A172 (cell line): ENCODE measurements at places on chromosomes 1 and 21. TPM values are rescaled to one million over a fixed set of nuclear protein-coding genes. Genes with fewer than 3 reads are reported as not detected.

GRCh38 chr1:63634471-63634870 is 41.3 kb downstream of the PGM1 start:
- DNase-seq, result no peak

DNA sequence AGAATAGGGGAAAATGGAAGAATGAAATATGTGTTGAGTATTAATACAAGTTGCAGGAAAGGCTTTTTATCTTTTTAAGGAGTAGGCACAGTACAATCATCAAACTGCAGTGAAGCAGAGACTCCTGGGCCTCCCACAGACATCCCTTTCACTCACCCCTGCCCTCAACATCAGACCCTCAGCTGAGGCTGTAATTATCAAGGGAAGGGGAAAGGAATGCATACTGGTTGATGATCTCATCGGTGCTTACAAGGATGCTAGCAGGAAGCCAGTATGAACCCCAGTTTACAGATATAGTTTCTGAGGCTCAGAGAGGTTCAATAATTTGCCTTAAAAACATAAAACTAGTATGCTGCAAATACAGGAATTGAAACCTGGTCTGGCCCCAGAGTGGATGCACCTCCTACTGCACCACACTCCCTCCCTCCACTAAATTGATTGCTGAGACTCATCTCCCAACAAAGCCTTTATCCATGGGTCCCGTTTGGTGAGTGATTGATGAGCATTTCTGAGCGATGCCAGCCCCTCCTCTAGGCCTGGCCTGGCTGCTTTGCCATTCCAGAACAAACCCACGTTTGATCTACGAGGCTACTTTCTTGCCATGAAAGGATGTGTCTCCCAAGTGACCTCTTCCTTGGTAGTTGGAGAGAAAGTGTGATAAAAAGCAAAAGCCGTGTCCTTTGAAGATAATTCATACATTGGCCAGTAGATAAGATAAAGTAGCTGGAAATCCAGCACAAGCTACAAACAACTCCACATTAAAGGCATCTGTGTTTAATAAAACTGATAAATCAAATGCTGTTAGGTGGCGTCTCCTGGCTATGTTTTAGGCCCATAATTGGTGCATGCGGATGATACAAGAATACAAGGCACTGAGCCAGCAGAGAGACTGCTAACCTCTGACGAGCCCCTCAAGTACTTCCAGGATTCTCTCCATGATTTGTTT is 233.9 kb upstream of the CAMK1G start:
- peak; percentile 56 for DNase-seq

GRCh38 chr1:44681905-44682882 is 7.7 kb downstream of the ARMH1 start:
- no peak for DNase-seq

DNA sequence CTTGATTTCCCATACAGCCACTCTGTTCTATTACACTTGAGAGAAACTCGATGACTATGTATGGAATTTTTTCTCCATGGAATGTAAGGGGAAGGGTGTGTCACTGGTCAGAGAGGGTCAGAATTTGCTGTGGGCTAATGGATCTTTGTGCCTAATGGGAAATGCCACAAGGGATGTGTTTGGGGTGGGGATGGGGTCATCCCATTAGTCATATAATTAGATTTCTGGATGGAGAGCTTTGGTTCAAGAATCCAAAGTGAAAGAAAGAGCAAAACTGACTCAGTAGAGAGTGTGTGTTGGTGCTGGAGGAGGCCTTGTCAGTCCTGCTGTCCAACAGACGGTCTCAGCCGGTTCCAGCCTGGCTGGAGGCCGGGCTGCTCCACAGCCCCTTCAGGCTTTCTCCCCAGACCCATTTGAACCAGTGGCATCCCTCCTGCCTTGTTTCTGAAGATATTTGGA is 86.4 kb downstream of the LAMC2 start:
- DNase-seq, result peak; percentile 97

DNA sequence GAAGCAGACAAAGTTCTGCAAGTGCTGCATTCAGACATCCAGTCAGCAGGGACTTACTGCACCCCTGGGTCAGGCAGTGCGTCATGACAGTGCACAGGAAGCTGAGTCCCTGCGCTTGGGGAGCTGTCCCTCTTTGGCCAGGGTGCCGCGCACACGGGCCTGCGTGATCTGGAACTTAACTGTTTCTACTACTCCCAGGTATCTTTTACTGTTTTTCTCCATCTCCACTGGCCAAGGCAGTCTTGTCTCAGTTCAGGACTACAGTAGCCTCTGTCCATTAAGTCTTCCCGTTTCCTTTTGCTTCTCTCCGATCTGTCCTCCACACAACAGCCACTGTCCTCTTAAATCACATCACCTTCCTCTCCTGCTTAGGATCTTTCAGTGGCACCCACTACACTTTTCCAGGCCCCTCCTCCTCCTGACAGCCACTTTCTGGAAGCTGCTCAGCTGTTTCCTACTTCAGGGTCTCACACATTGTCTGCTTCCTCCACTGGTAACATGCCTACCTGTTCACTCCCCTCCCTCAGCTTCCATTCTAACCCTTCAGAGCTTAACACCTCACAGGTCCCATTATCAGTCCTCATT is 15.9 kb downstream of the ERRFI1 start:
- no peak for DNase-seq

GRCh38 chr1:205294175-205294917 is 27.2 kb downstream of the NUAK2 start:
- DNase-seq, result peak; percentile 100

- DNase-seq, result peak; percentile 69
Measured at GRCh38 chr1:77056525-77056924, 162.7 kb downstream of the PIGK start.

- DNase-seq, result peak; percentile 51
Measured at GRCh38 chr1:21439721-21440629, at the start of gene NBPF3. Gene NBPF3 (plus strand): TSS chr1:21440137. CDS start chr1:21445087, 4,950 bp downstream.

GRCh38 chr1:223503348-223503747 is 110.1 kb downstream of the CCDC185 start:
- DNase-seq, result no peak

GRCh38 chr1:78045926-78046778 is at the start of gene GIPC2:
Gene GIPC2 (plus strand): TSS chr1:78045966. CDS start chr1:78046095, 129 bp downstream.
- no peak for DNase-seq

GRCh38 chr21:44870748-44871495 is 2.6 kb downstream of the PTTG1IP start:
- DNase-seq, result no peak

GRCh38 chr21:46340998-46341397 is 17.0 kb downstream of the PCNT start:
- peak; percentile 35 for DNase-seq

GRCh38 chr1:220294846-220295301 is 22.6 kb upstream of the RAB3GAP2 start:
- DNase-seq, result no peak

DNA sequence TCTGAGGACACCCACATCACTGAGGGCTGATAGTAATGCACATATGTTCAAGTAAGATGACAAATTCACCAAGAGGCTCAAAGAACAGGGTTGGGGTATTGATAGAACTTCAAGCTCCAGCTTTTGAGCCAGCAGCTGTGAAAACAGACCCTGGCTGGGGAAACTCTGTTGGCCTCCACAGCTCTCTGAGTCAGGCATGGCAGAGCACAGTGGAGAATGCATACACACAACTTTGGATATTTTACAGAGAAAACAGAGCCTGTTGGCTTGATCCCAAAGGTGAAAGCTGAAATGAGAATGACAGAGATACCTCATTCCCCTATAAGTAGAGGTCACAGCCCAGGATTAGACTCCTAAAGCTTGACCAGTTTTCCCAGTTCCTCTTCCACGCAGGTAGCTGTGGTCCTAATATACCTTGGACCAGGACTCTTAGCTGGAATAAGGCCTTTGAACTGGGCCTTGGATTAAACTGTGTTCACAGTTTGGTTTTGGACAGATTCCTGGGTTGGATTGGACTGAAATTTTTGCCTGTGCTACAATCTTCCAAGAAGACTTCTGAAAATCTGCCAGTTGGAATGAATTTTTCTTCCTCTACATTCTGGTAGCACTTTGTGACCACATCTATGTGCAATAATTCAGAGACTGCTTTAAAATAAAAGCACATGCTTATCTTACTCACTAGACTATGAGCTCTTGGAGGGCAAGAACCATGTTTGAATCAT is 101.6 kb upstream of the HMGB4 start:
- DNase-seq, result no peak

- DNase-seq, result peak; percentile 80
Measured at GRCh38 chr1:156052862-156053767, 483 bp downstream of the UBQLN4 start.

GRCh38 chr1:89673251-89673650 is 40.3 kb downstream of the LRRC8C start:
- no peak for DNase-seq

DNA sequence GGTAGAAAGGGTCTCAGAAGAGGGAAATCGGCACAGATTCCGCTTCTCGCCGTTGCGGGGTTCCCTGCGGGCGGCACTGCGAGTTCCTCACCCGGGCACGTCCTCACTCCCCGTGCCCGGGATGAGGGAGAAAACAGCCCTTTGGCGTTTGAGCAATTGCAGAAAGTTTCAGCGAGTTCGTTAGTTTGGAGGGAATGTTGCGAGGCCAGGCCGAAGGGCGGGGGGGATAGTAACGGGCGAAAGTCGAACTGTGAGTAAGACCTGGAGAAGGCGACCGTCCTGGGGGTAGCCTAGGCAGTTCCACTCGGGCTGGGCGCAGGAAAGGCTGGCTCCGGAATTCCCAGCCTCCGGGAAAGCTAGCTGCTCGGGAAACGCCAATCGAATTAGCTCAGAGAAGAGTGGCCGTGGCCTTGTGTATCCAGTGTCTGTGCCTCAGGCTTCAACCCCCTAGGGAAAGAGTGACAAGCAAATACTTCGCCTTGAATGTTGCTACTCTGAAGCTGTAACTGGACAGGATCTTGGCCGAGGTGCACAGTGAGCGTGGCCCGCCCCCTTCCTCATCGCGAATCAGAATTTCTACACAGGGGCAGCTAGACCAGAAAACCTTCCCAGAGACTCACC is 787 bp downstream of the PTGFR start:
- DNase-seq, result peak; percentile 49

GRCh38 chr1:47690341-47691250 is 252.8 kb downstream of the FOXD2 start:
- no peak for DNase-seq

DNA sequence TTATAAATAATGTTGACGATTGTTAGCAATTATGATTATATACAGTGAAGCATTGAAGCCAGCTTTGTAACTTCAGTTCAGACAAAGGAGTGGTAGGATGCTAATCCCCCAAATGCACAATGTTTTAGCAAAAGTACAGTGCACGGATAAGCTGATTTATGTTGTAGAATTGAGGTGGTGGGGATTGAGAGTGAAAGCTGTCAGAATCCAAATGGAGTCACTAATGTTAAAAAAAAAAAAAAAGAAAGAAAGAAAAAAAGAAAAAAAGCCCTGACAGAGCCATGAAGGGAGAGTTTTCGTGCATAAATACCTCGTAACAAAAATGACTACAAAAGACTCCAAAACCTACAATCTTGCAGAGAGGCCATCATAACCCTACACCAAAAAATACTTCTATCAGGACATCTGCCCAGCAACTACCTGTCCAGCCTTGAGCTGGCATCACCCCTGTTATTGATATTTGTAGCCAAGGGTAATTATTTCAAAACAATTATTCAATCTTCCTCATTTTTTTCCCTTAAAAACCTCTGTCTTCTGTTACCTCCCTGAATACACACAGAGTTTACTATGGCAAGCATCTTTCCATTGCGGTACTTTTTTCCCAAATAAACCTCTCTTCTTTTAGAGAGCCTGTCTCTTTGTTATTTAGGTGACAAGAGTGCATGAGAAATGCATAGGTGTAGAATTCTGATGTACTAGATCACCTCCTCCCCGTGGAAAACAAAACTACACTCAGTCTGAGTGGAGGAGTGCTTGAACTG is 2.5 kb upstream of the TRIM67 start:
- no peak for DNase-seq

- DNase-seq, result no peak
Measured at GRCh38 chr1:225961659-225962439, 20.8 kb upstream of the LEFTY2 start.

DNA sequence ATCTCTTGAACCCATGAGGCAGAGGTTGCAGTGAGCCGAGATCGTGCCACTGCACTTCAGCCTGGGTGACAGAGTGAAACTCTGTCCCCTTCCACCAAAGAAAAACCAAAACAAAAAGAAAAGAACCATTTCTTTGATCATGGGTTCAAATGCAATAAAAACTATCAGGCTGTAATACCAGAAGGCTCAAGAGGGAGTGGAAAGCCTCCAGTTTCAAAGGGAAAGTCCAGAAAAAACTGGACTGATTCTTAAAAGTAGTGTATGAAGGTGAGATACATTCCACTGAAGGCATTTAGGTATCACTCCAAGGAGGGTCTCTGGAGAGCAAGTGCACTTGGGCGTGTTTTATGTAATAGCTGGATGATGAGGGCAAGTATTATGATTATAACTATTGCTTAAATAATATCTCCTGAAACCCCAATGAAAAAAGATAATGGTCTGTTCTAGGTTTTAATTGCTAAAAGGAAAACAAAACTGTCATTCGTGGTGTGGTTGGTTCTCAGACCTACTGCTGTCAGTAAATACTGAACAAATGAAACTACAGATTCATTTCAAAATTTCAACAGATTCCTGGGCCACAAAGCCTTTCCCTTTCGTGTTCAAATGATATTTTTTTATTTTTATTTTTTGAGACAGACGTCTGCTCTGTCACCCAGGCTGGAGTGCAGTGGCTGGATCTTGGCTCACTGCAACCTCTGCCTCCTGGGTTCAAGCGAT is 6.0 kb upstream of the CAMTA1 start:
- no peak for DNase-seq

DNA sequence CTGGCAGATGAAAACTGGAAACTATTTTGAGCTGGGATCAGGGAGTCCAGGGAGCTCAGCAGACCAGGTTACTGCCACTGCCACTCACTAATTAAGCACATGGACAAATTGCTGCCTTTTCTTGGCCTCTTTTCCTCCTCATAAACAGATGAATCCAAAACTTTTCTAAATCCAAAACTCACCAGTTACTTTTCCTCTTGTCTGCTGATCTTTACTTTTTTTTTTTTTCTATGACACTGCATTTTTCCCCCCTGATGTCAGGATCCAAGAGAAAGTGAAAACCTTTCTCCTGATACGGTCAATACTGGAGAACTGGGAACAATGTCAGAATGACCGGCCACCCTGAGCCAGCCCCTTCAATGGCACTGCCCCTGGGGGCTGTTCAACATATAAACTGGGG is 405.8 kb downstream of the DUSP10 start:
- no peak for DNase-seq

- peak; percentile 2 for DNase-seq
Measured at GRCh38 chr1:100387657-100388350, 35.5 kb downstream of the CDC14A start.

FAM78B gene
- total RNA-seq, result 0.77 and 1.6 TPM in 2 replicates

KDM1A gene
- 245 and 327 TPM in 2 replicates for total RNA-seq

YBEY gene
- 13.7 and 25.5 TPM in 2 replicates for total RNA-seq

LTN1 gene
- total RNA-seq, result 31.0 and 35.7 TPM in 2 replicates

ADAM30 gene
- total RNA-seq, result not detected in 2 replicates

LCE3C gene
- total RNA-seq, result not detected in 2 replicates

NOTCH2NLA gene
- 20.8 and 22.8 TPM in 2 replicates for total RNA-seq
